ENCODE measurements at places on chromosomes 12 and 14. TPM values are rescaled to one million over a fixed set of nuclear protein-coding genes. Genes with fewer than 3 reads are reported as not detected.

Gene LRTM2
- not detected for total RNA-seq

Gene SLC5A8
- total RNA-seq: not detected

Gene DCN
- not detected for total RNA-seq

Gene KRT77
- not detected for total RNA-seq

Gene PDE3A
- total RNA-seq: 27.4 TPM

Gene RTL1
- not detected for total RNA-seq

Gene AVPR1A
- total RNA-seq: not detected

Gene MMAB
- 45.9 TPM for total RNA-seq

Gene SLC25A47
- total RNA-seq: not detected

Gene NUAK1
- 38.0 TPM for total RNA-seq

Gene RIMBP2
- not detected for total RNA-seq

Gene GRIN2B
- total RNA-seq: not detected

Gene TSPAN19
- total RNA-seq: not detected
